GM18507 (cell line): ENCODE measurements at places on chromosomes 16 and 17.

DNA sequence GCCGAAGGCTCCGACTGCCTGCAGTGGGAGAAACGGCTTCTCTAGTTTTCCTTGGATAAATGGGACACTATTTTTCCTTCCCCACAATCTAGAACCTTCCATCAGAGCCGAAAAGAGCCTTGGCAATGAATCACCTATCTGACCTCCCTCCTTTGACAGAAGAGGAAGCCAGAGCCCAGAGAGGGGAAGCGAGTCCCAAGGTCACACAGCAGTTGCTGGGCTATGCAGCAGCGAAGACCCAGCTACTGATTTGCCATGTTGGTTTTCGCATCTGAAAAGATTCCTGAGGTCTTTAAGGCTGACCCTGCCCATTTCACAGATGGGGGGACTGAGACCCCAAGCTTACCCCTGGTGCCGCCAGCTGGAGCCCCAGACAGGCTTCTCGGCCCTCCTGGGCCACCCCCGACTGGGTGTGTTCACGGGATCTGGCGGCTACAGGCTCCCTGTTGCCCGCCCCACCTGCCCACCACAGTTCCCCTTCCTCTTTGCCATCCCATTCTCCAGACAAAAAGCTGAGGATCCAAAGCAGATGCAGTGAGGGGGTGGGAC is 45.9 kb downstream of the RAI1 start:
- DNase-seq, result no peak

GRCh38 chr16:70345840-70346239 is 863 bp upstream of the DDX19A start:
- DNase-seq, result no peak

DNA sequence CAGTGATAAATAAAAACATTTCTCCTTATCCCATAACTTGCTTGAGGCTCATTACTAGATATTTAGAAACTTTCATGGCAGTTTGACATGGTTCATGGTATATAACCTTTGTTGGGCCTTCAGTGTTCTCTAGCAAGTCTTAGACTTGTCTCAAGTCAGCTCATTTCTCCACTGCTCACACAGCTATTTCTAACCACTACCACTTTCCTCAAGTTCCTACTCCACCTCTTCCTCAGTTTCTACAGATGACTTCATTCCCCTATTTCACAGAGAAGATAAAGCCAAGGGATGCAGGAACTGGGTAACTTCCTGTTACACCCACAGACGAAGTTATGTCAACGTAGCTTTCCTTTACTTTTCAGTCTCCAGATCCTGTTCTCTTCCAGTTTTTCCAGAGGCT is 23.2 kb downstream of the NLK start:
- DNase-seq, result no peak

GRCh38 chr17:48748718-48749566 is 20.4 kb upstream of the HOXB13 start:
- no peak for DNase-seq

- DNase-seq, result no peak
These were observed 3.8 kb upstream of the FAM171A2 start for GRCh38 chr17:44367231-44367979.

- DNase-seq, result no peak
These were observed 16.4 kb downstream of the CDH13 start for GRCh38 chr16:82643136-82643535.

- DNase-seq, result peak; percentile 95
These were observed at the start of gene JPT1 for GRCh38 chr17:75154195-75155106. TSS of gene JPT1 (minus strand) at chr17:75154512. CDS start at chr17:75154397, 115 bp downstream.

GRCh38 chr16:78200623-78201096 is 101.2 kb downstream of the WWOX start:
- DNase-seq, result no peak

- no peak for DNase-seq
These were observed 334.8 kb downstream of the MAF start for GRCh38 chr16:79265701-79266100.

- no peak for DNase-seq
These were observed 36.6 kb downstream of the ARHGAP23 start for GRCh38 chr17:38464723-38465390.

- no peak for DNase-seq
These were observed 3.3 kb upstream of the IRX5 start for GRCh38 chr16:54927125-54928015.
